Progenitor cell of endocrine pancreas (in vitro differentiated cells): ENCODE measurements at places on chromosomes 12 and 14. TPM values are rescaled to one million over a fixed set of nuclear protein-coding genes. Genes with fewer than 3 reads are reported as not detected.

GRCh38 chr14:38083039-38083438 is 124.7 kb upstream of the SSTR1 start:
- H3K36me3 ChIP-seq, result no peaks in the 10 kb centered on the region
- peaks cover 11% of the 10 kb centered on the region for H3K4me1 ChIP-seq
- no peak overlapping the region for H3K4me3 ChIP-seq
- no peak for DNase-seq
- no peak overlapping the region for H3K27ac ChIP-seq
- no peaks in the 10 kb centered on the region for H3K27me3 ChIP-seq

DNA sequence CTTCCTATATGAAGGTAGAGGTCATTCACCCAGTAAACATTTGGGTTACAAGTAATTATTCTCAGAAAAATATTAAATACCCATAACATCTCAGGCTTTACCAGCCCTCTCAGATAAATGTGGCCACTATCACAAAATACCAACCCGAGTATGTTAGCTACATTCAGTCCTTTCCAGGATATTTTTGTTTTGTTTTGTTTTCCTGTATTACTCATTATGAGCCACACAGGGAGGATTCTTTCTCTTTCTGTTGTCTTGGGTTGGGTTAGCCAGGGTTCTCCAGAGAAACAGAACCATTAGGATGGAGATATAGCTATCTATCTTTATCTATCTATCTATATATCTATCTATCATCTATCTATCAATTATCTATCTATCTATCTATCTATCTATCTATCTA is 947.6 kb upstream of the MDGA2 start:
- peaks cover 3% of the 10 kb centered on the region for H3K4me1 ChIP-seq
- no peak for DNase-seq
- no peak overlapping the region for H3K4me3 ChIP-seq
- no peak overlapping the region for H3K27ac ChIP-seq

DNA sequence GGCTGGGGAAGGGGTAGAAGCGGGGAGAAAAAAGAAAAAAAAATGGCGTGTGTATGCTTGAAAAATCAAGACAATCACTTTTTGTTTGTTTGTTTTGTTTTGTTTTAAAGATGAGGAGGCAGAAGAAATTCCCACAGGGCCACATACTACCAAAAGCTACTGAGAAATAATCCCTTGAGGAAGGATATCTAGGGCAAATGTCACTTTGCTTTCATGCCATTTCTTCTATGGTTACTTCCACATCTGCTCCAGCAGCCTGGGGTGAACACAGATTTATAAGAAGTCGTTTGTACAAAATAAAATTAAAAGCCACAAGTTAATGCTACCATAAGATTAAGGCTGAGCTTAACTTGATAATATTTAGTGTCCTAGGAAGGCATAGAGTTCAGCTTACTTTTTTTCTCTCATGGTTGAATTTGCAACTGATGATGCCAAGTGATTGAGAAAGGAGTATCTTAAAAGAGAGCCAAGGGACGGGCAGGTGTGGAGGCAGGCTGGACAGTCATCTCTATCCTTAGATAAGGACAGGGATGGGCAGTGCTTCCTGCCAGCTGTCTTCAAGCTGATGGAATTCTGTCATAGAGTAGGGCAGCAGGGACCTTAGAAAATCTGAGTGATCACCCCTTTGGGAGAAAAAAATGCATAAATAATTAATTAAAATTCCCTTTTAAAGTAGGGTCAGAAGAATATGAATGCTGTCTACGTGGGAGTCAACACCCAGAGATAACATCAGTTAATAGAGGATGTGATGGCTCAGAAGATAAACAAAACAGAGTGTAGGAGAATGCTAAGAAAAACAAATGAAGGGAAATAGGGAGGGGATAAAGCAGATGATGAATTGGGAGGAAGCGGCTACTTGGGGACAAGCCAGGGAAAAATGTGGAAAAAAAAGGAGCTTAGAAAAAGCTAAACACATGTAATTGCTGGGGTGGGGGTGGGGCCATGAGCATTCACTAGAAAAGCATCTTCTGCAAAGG is 57.1 kb downstream of the DYRK2 start:
- no peak for DNase-seq
- H3K36me3 ChIP-seq, result no peaks in the 10 kb centered on the region
- H3K4me1 ChIP-seq, result peaks cover 9% of the 10 kb centered on the region
- H3K4me3 ChIP-seq, result no peak overlapping the region
- peaks cover 5% of the 10 kb centered on the region for H3K27me3 ChIP-seq

- peak overlapping the region; percentile 94 for H3K27ac ChIP-seq
- H3K36me3 ChIP-seq, result peaks cover 1% of the 10 kb centered on the region
- no peaks in the 10 kb centered on the region for H3K27me3 ChIP-seq
- H3K4me1 ChIP-seq, result peaks cover 36% of the 10 kb centered on the region
- H3K4me3 ChIP-seq, result peak overlapping the region; percentile 37
- no peak for DNase-seq
Observed at GRCh38 chr12:19066475-19067001, 63.0 kb upstream of the PLEKHA5 start.

DNA sequence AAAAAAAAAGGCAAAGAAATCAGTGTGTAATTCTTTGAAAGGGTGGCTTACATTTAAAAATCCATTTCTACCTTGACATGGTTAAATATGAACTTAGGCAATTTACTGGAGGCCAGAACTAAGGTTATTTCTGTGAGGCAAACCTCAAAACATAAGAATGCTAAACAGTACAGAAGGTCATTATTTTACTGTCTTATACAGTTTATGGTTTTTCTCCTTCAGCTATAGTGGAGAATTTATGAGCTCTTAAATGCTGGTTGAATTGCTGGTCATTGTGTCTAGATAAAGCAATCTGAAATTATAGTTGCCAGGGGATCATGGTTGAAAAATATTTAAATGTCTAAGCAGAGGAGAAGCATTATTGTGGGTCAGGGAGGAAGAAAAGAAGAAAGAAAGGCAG is 70.5 kb downstream of the TRIM9 start:
- H3K4me1 ChIP-seq, result peaks cover 6% of the 10 kb centered on the region
- no peak overlapping the region for H3K4me3 ChIP-seq
- H3K36me3 ChIP-seq, result no peaks in the 10 kb centered on the region
- DNase-seq, result no peak
- H3K27ac ChIP-seq, result no peak overlapping the region

DNA sequence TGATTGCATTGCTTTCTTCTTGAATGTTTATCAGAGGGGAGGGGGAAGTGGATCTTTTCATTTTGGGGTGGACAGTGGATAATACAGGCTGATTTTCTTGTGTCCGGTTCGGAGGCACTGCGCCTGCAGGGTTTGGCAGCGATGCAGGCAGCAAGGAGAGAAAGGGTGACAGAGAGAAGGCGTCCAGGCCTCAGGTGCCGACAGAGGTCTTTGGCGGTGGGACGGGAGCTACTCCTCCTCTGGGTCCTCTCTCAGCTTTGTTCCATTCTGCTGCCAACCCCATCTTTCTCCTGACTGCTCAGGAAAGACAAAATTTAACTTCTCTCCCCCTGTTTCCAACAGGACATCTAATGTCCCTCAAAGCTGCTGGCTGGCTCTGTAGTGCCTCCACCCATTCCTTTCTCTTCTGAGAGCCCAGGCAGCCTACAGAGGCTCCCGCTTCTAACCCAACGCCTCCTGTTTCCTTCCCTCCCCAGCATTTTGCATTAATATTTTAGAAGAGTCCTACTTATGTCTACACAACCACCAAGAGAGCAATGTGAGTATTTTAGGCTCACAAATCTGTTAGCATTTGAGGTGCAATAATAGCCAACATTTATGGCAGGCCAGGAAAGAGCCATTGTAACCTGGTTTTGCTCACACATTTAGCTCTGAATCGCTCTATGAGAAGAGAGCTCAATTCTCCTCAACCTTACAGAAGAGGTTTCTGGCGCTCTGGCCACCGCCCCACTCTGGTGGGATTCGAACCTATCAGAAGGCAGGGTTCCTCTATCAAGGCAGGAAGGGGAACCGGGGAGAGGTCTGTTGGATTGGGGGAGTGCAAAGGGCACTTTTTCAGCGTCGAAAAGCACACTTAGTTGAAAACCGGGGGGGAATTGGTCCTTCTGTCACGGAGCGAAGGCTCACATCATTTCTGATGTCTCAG is 7.1 kb upstream of the TBX5 start:
- peaks cover 97% of the 10 kb centered on the region for H3K27me3 ChIP-seq
- no peak overlapping the region for H3K4me3 ChIP-seq
- H3K27ac ChIP-seq, result no peak overlapping the region
- no peaks in the 10 kb centered on the region for H3K36me3 ChIP-seq

DNA sequence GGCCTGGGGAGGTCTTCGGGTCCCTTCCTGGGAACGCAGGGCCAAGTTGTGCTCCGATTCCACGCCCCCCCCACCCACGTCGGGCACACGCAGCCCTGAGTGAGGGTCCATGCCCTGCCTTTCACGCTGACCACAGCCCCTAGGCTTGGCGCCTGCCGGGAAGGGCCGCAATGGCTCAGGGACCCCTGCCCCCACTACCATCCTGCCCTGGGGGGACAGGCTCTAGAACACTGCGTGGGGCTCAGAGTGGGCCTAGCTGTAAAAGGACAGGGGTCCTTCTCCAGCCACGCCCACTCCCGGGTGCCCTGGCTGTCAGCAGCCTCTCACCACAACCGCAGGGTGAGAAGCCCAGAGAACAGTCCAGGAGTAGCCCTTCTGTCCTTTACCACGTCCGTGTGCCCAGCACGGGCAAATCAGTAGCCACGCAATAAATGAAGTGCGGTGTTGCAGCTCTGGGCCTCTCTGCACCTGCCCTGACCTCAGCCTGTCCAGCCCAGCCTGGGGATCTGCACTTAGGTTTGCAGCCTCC is 9.4 kb upstream of the GPR68 start:
- peaks cover 48% of the 10 kb centered on the region for H3K27me3 ChIP-seq
- peaks cover 10% of the 10 kb centered on the region for H3K4me1 ChIP-seq
- no peaks in the 10 kb centered on the region for H3K36me3 ChIP-seq
- peak overlapping the region; percentile 77 for H3K27ac ChIP-seq
- no peak for DNase-seq

Gene GPR84
- total RNA-seq, result not detected in 2 replicates

Gene ZNF10
- total RNA-seq, result 24.6 and 26.1 TPM in 2 replicates
